ENCODE measurements at places on chromosomes 1 and 21. TPM values are rescaled to one million over a fixed set of nuclear protein-coding genes. Genes with fewer than 3 reads are reported as not detected.

DNA sequence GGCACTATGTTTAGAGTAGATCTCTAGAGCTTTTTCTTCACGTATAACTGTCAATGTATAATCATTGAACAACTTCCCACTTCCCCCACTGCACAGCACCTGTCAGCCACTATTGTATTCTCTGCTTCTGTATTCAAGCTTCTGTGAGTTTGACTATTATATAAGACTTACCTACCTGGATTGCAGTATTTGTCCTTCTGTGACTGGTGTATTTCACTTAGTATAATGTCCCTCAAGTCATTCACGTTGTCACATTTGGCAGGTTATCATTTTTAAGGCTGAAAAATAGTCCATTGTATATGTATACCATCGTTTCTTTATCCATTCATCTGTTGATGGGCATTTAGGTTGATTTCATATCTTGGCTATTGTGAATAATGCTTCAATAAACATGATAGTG is 969.5 kb upstream of the B3GALT2 start:
- no peak for DNase-seq

DNA sequence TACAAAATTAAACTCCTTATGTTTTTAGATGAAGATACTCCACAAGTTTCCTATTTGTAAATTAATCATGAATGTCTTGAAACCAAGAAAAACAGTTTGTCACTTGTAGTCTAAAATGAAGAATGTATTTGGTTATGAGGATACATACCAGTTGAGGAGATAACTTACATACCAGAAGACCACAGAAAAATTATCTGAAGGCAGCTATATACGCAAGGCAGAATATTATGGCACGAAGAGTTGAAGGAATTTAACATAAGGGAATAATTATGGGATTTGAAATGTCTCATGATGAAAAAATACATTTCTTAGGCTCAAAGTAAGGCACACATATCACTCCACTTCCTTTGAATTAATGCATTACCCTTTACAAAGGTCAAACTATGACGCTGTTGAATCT is 73.3 kb downstream of the IFI44 start:
- no peak for DNase-seq

GRCh38 chr1:150777544-150777943 is 12.0 kb upstream of the CTSS start:
- no peak for DNase-seq

DNA sequence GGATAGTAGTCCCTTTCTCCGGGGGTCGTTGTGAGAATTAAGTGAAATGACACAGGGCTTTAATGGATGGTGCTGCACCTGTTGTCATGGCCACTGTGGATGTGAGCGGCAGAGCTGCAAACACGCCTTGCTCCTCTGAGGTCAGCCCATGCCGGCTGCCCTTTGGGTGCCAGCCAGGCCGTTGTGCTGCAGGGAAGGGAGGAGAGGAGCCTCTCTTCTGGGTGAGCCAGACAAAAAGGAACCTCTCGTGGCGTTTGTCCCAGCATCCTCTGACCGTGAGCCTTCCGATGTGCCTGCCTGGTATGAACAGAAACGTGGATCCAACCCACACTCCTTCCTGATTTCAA is 383.0 kb upstream of the VAMP3 start:
- no peak for DNase-seq

GRCh38 chr1:197180252-197180878 is 33.9 kb upstream of the ASPM start:
- no peak for DNase-seq

DNA sequence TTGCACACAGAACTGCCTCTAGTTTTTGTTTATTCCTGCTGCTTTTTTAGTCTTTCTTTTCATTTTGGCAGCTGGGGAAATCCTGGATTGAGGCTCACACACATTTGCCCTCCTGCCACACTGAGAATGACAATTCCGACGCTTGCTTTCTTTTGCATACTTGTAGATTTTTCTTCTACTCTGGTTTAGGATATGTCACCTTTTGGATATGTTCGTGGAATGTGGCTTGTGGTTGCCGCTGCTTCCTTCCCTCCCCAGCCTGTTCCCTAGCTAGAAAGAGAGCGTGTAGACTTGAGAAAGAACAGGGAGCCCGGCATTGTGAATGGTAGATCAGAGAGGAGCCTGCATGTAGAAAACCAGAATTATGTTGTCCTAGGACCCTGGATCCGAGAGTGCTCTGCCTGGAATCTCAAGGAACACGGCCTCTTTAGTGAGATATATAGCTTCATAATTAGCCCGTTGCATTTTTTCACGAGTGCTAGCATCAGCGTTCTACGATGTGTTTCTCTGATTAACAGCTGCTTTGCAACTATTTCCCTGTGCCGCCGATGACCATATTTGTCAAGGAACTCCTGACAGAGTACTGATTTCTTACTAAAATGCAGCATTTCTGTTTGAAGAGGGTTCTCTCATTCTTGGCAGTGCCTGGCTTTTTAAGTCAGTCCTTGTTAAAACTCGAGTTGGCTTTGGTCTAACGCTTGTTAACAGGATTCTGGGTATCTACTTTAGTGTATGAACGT is 56.2 kb downstream of the PEX14 start:
- no peak for DNase-seq

- no peak for DNase-seq
Measured at GRCh38 chr1:5983361-5984103, 8.7 kb downstream of the NPHP4 start.

KRTAP24-1 gene
- total RNA-seq, result not detected

PSRC1 gene
- 1.2 TPM for total RNA-seq

ADGRL4 gene
- total RNA-seq, result 25.3 TPM

Measured in Right ventricle myocardium inferior (tissue), 1 donor.